Cardiac fibroblast (primary cell): ENCODE measurements at places on chromosomes 12 and 14.

DNA sequence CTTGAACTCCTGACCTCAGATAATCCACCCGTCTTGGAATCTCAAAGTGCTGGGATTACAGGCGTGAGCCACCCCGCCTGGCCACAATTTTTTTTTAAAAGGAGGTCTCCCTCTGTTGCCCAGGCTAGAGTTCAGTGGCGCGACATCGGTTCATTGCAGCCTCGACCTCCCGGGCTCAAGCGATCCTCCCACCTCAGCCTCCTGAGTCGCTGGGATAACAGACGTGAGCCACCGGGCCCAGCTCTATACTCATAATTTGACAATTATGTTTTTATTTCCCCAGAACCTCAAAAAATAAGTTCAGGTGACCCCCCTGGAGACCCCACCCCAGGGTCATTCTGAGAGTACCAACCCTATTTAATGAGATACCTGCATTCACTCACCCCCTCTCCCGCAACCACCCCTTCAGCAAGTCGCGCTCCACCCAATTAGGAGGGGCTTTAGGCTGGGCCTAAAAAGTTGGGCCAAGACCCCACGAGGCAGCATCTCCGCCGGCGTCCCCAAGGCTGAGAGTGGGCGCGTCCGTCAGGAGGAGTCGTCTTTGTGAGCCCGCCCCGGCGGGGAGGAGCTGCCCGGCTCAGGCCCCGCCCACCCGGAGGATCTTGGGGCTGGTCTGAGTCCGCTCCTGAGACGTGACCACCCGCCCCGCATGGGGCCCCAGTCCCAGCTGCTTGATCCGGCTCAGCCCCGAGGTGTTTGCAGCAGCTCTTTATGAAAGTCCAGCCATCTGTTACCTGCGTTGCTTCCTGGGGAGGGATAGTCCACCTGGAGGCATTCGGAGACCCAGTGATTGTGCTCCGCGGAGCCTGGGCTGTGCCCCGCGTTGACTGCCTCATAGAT lies at the start of gene ANKRD33:
Gene ANKRD33, plus strand, starts transcription at position 628 of the 840 bp plus-strand sequence. Its CDS starts 84 bp downstream, at position 712.
- peak; percentile 59 for DNase-seq

- DNase-seq = no peak
Measured at GRCh38 chr14:104826861-104827176, 25.9 kb downstream of the ZBTB42 start.

DNA sequence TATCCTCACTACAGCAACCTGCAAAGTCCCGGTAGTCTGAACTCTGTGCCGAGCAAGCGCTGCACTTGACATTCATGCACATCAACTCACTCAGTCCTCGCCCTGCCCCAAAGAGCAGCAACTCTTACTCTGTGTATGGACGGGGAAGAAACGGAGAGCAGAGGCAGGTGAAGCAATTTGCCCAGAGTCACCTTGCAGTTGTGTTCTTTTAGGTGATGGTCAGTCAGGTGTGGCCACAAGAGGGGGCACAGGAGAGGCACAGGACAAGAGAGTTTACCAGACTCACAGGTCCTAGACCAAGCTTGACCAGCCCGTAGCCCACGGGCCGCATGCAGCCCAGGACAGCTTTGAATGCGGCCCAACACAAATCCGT lies 39.1 kb downstream of the TSPAN11 start:
- DNase-seq = no peak

DNA sequence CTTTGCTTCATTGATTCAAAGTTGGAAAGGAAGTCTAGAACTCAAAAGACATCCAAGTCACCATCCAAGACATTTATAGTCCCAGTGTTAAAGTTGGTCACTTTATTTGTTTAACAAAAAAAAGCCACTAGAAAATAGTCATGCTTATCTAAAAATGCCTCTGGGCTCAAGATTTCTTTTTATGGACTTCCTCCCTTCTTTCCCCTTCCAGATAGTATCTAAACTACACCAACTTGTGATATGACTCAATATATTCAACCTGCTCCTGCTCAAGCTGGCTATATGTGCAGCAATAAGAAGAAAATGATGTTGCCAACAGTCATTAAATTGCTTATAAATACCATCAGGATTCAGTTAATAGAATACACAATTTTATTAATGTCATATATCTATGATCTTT lies 1177.1 kb downstream of the FLRT2 start:
- no peak for DNase-seq

- peak; percentile 31 for DNase-seq
Measured at GRCh38 chr12:34625116-34625515, 602.8 kb downstream of the ALG10 start.

DNA sequence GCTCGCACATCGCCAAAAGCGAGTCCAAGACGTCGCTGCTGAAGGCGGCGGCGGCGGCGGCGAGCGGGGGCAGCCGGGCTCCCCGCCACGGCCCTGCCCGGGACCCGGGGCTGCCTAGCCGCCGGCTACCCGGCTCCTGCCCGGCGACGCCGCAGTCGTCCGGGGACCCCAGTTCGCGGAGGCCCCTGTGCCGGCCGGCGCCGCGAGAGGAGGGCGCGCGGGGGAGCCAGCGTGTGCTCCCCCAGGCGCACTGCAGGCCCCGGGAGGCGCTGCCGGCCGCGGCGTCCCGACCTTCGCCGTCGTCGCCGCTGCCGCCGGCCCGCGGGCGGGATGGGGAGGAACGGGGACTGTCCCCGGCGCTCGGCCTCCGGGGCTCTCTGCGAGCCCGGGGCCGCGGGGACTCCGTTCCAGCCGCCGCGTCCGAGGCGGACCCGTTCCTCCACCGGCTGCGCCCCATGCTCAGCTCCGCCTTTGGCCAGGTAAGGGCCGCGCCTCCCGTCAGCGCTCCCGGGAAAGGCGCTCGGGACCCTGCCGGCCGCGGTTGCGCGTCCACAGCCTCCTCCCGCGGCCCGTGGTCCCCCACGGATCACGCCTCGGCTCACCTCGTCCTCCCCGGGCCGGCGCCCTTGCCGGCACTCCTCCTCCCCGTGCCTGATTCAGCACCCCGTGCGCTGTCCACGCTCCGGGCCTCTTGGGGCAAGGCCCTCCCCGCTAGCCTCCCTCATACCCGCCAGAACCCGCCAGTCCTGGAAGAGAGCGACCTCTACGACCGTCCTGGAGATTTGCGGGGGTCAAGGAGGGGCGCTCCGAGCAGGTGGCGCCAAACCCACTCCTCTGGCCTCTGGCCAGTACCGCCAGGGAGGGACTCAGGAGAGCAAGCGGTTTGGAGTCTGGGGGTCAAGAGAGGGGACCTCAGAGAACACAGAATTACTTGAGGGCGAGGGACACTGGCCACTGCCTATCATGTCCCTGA lies 721 bp downstream of the CABP1 start:
- DNase-seq = peak; percentile 52

DNA sequence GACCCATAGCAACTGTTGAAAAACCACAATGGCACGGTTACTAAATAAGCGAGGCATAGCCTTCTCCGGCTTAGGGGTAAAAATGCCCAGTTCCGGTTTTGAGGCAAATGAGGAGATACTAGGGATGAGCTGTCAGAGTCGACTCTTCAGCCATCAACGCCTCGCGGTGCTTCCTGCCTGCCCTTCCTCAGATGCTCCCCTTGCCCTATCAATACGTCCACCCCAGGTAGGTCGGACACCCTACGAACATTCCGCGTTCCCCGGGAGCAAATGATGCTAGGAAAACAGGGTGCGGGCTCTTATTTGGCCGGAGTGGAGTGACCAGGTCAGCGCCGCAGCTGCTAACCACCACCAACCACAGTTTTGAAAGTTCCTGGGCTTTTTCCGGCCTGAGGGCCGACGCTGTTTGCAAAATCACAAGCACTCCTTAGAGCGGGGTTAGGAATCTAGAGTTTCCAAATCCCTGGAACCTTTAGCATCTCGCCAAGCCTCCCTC lies 1.2 kb downstream of the SRSF9 start:
- peak; percentile 74 for DNase-seq
